ENCODE measurements at places on chromosomes 3 and 15. TPM values are rescaled to one million over a fixed set of nuclear protein-coding genes. Genes with fewer than 3 reads are reported as not detected.

DNA sequence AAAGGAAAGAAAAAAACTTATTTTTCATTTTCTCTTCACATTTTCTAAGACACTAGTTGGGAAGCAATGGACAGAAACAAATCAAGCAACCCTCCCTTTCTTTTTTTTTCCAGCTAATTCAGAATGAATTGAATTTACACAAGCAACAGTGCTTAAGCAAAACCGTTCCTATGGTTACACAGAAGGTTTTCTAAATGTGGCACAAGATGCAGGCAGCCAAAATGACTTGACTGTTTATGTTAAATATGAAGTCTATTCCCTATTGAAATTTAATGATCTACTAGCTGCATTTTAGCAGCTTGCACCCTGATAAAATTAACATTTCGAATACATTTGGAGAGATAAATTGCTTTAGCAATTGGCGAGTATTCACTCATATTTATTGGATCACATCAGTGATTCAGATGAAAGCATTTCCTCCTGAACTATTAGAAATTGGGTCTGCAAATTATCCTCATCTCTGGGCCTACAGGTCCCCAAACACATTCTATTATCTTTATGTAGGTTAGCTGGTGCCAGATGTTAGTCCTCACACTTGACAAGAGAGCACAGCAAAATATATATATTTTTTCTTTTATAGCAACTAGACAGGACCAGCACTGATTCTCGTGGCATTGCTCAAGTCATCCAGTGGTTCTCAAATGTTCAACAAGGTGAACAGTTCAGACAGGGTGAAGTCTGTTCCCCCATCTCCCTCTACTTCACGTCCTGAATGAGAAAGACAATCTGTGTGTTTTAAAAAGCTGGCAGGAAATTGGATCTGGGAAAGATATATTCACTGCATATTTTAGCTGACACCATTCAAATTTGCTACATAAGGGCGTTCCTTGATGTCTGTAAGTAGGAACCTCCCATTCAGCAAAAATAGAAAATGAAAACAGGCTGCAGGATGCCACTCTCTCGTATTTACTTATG, 463.6 kb upstream of the KCNMB2 start:
- no peak for DNase-seq

DNA sequence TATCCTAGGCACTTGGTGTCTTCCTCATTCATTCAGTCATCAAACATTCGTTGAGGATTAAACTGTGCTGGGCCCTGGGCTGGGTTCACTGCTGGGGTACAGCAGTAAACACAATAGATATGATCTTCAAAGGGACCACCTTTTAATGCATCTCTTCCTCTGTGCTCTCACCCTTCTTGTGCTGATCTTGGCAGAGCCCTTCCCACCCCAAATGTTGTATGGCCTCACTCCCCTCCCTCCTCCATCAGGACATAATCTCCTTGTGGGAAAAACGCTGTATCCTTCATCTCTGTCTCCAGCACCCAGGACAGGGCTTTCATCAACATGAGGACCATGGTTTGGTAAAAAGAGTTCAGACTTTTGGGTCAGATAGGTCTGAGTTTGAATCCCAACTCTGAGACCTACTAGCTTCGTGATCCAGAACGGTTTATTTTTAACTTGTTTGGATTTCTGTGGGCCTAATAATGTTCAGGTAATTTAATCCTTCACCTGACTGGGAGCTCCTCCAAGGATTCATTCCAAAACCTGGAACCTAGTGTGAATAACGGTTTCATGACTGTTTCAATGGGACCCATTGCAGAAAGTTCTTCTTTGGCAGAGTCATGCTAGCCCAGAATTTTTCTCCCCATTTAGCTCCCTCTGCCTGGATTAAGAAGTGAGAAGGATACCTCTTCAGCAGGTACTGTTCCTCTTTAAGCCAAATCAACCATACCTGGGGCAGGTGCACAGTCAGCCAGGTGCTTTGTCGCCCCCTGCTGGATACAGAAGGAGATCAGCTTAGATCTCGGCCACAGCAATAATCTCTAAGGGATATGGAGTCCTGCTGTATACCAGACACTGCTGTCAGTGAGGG, 5.2 kb upstream of the WNT7A start:
- no peak for DNase-seq

The PLA2G4D gene
- not detected for total RNA-seq

GRCh38 chr3:146682171-146682570, 77.0 kb upstream of the PLSCR5 start:
- no peak for DNase-seq

The SLC25A36 gene
- 67.7 TPM for total RNA-seq

- no peak for DNase-seq
Measured at GRCh38 chr15:80267658-80268057, 15.6 kb upstream of the CTXND1 start.

- no peak for DNase-seq
Measured at GRCh38 chr15:46946953-46947352, 770.4 kb upstream of the SEMA6D start.

The SGO1 gene
- total RNA-seq = 0.38 TPM

DNA sequence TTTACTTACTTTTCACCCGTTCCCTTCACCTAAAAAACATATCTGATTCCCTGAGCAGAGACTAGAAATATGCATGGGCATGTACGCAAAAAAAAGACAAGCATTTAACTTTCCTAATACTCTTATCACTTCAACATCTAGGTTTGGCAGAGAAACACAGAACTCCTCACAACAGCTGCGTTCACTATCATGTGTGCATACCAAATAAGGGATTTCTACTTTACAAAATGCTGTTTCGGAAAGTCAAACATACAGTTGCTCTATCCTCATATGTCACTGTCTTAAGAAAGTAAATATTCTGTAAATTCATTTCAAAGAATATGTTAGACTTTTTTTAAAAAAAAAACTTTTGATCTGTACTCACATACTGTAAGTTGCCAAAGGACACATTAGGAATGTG, 65.1 kb upstream of the CBLB start:
- DNase-seq = no peak

DNA sequence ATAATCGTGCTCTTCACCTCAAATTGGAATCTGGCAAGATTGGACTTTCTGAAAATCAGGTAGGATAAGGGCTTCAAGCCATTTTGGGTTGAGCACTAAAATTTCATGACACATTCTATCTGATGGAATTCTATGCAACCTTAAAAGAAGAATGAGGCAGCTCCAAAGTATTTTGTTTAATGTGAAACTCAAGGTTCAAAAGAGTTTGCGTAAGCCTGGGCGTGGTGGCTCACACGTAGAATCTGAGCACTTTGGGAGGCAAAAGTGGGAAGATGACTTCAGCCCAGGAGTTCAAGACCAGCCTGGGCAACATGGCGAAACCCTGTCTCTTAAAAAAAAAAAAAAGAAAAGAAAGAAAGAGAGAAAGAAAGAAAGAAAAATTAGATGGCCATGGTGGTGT, 3.6 kb upstream of the PLA1A start:
- no peak for DNase-seq

The TMC3 gene
- not detected for total RNA-seq

The CACNA2D3 gene
- total RNA-seq = 21.2 TPM

DNA sequence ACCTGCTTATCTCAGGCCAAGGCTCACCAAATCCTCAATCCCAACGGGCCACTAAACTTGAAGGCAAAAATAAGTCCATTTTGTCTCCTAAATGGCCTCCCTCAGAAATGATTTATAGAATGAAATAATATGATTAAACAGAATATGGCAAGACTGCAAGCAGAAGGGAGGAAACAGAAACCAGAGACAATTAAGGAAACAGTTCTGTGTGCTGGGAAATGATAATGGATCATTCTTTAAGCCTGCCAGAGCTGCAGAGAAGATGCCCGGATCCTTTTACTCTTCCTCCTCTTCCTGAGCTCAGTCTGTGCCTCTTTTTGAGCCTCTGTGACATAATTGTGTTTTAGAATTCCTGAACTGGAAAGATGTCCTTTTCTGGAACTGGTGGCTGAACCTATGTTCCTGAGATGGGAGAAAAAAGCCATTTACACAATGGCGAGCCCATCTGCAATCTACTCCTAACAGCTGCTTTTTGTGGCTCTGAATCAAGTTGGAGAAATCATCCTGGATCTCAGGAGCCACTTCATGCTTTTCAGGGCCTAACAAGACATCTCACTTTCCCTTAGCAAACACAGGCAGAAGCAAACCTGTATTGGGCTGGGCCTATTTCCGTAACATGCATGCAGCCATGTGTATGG, 2.8 kb upstream of the ABHD2 start:
- no peak for DNase-seq

GRCh38 chr15:88193415-88193814, 63.1 kb downstream of the NTRK3 start:
- DNase-seq = no peak

DNA sequence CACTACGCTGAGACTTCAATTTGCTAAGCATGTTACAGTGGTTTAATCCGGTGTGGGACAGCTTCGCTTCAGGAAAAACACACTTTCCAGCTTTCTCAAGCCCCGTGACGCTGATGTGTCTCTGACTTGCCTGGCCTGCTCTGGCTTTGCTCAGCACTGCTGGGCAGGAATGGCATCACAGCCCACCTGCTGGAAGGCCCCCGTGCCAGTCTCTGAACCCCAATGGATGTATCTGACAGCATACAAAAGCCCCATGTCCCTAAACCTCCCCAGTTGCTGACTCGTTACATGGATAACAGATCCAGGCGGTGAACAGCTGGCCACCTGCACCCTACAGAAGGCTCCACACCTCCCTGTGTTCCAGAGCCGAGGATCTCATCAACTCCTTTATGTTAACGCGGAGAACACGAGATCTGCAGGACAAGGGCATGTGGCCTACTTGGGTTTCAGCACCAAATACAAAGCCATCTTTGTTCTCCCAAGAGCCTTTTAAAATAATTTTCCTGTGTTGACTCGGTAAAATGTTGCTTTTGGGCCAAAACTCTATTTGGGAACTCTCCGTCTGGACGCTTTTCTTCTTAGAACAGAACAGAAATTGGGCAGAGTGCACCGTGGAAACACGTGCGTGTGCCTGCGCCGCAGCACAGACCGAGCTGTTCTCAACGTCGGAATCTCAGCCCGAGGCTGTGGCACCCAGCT, 61.4 kb downstream of the ATP10A start:
- DNase-seq = no peak

The GRK7 gene
- total RNA-seq = not detected

DNA sequence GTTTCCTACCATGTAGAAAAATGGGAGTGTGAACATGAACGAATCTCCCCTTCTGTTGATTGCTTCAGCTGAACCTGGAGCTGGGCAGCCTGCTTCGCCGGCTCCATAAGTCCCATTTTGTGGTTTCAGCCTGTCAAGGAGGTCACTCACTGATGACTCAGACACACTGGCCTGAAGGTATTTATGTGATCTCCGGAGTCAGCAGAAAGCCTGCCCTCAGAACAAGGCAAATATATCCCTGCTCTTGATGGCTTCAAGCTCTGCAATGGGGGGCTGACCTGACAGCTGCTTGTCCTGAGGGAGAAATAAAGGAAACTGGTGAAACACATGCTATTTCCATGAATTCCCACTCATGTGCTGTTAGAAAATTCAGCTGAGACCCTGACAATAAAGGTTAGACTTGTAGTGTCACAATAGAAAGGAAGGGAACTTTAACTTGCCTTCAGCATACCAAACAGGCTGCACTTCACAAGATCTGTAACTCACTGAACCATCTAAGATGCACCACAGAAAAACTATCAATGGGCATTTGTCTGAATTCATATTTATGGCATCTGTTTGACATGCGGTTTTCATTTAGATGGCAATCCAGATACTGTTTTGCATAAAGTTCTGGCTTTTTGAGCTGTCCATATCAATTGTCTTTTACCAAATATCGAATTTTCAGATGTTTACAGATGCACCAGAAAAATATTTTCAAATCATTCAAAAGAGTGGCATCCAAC, 282.0 kb upstream of the VEPH1 start:
- DNase-seq = no peak

GRCh38 chr3:184827572-184827971, 15.6 kb downstream of the VPS8 start:
- no peak for DNase-seq

GRCh38 chr15:63042877-63043334, 359 bp downstream of the TPM1 start:
- DNase-seq = no peak

The CCR9 gene
- total RNA-seq = not detected
